ENCODE measurements at places on chromosomes 4 and X. TPM values are rescaled to one million over a fixed set of nuclear protein-coding genes. Genes with fewer than 3 reads are reported as not detected.

DNA sequence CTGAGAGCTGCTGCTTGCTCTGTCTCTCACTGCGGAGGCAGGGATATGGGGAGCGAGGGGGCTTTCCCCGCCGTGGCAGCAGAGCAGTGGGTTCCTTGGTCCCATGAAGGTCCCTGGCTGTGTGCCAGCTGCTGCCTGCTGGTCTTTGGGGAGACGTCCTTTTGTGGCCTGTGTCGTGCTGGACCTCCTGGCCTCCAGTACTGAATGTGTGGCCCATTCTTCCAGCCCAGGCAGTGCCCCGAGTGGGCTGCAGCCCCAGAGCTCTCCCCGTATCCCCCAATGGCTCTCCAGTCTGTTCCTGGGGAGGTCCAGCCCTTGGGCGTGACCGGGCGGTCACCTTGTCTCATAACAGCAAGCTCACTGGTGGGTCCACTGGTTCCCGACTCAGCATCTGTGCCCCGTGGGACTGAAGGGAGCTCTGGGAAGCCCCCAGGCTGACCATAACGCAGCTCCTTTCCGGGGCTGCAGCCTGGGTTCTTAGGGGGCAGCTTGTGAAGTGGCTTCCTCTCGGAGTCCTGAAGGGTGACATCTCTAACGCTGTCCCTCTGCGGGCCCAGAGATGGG, 115.6 kb downstream of the SMIM20 start:
- DNase-seq: no peak

TMPRSS11B gene
- total RNA-seq: not detected

GRCh38 chrX:153908219-153908860, 3.9 kb downstream of the AVPR2 start:
- DNase-seq: no peak

- DNase-seq: no peak
Observed at GRCh38 chr4:184373886-184374405, 100.4 kb downstream of the IRF2 start.

Measured in Karpas-422 (cell line).